ENCODE measurements at places on chromosomes 11 and 22. TPM values are rescaled to one million over a fixed set of nuclear protein-coding genes. Genes with fewer than 3 reads are reported as not detected.

GRCh38 chr11:86245369-86246292, 1.1 kb downstream of the EED start:
- no peak for DNase-seq

Gene CRYAB
- total RNA-seq: 3,608 TPM

Gene PARVG
- total RNA-seq: 2.1 TPM

GRCh38 chr11:5004424-5005274, 10.0 kb downstream of the OR51L1 start:
- DNase-seq: no peak

Gene SPI1
- 7.5 TPM for total RNA-seq

DNA sequence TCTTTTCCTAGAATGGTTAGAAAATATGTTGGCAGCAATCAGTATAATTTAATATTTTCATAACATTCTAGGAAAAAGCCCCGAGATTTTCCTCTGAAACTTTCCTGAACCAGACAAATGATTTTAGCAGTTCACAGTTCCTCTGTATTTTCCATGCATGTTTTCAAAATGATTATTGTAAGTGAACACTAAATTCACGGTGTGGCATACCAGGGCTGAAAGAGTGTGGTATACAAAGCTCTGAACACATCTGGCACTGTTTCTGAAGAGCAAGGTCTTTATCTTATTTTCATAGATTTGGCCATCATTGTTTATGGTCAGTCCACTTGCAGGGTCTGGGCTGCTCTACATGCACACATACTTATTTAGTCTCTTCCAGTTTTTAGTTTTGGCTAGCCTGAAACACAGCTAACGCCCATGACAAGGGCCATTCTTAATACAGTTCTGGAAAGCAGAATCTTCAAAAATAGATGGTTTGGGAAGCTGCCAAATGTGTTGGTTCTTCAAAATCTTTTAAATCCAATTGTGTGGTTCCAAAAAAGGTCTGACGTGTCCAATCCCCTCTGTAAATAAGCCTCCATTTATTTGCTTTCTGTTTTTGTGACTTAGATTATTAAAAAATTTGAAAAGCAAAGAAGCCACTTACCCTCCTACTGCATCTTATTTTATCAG, 7.9 kb upstream of the GAB2 start:
- no peak for DNase-seq

- peak; percentile 54 for DNase-seq
Observed at GRCh38 chr11:134555510-134555909, 143.5 kb upstream of the B3GAT1 start.

DNA sequence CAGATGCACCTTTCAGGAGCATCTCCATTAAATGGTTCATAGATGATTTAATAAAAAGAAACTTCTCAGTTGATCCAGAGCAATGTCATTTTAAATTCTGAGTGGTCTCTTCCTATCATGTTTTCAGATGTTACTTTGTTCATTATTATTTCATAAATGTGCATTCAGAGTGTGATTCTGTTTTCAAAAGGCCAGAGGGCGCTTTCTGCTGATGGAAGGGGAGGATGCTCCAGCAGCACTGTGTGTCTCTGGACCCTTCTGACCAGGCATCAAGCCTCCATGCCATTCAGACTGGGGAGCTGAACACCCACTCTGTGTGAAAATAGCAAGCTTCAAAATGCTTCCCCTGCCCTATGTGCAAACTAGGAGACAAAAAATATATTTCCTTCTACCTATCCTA, 23.9 kb upstream of the CRTAM start:
- DNase-seq: no peak

- no peak for DNase-seq
Observed at GRCh38 chr11:47591764-47592163, 2.4 kb downstream of the C1QTNF4 start.

Gene TEX12
- total RNA-seq: not detected

Gene LDHAL6A
- not detected for total RNA-seq

GRCh38 chr22:43377896-43378704, 33.7 kb upstream of the MPPED1 start:
- DNase-seq: no peak

GRCh38 chr11:1890856-1891830, 552 bp downstream of the PRR33 start:
- DNase-seq: no peak

GRCh38 chr11:93474123-93474522, 69.1 kb downstream of the SMCO4 start:
- DNase-seq: no peak

Gene GRAP2
- total RNA-seq: 2.4 TPM

DNA sequence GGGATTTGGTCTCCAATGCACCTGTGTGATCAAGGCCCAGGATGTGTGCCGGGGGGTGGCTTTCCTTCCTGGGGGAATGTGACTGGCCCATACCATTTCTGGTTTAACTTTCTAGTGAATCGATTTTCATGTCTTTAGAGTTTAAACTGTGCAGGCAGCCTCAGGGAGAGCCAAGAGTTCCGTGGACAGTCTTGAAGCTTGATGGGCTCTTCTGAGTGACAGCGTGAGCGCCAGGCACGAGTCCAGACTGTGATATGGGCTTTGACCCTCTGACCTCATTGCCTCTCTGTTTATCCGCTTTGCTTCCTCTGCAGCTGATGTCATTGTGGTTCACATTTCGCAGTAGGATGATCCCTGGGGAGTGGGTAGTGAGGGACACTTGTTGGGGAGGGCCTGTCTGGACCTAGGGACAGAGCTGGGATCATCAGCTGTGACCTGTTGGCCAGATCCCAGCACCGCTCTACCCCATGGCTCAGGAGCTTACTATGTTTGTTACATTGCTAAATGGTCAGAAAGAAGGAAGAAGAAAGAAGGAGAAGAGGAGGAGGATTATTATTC, 80.6 kb upstream of the CLDN5 start:
- DNase-seq: no peak

Gene ACTN3
- not detected for total RNA-seq

Gene FOLR2
- 32.5 TPM for total RNA-seq

- no peak for DNase-seq
Observed at GRCh38 chr11:64998141-64998540, 1.4 kb upstream of the BATF2 start.

Gene FOLH1
- total RNA-seq: not detected

Gene BTBD18
- not detected for total RNA-seq

GRCh38 chr11:16610738-16611388, 127.6 kb upstream of the C11orf58 start:
- no peak for DNase-seq

DNA sequence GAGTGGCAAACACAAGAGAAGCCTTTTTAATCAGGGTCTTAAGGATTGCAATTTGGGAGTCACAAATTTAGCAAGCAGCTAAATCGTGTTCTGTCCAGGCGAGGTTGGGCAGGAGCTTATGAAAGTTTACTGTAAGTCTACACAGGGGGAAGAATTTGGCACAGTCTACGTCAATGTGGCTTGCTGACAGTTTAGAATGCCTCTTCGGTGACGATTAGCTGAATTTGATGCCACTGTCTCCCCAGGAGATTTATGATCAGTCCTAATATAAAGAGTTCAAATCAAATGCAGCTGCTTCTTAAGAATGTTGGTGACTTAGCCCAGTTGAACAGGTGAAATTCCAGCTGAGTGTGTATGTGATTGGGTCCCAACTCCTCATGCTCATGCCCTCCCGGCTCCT, 114.1 kb upstream of the CLPB start:
- DNase-seq: peak; percentile 32

- DNase-seq: no peak
Observed at GRCh38 chr11:35253237-35253636, 114.3 kb downstream of the CD44 start.

GRCh38 chr22:31492151-31492550, 2.5 kb upstream of the EIF4ENIF1 start:
- DNase-seq: no peak

Data from right atrium auricular region (tissue), 2 donors.